ENCODE measurements at places on chromosomes 3 and 15. TPM values are rescaled to one million over a fixed set of nuclear protein-coding genes. Genes with fewer than 3 reads are reported as not detected.

DNA sequence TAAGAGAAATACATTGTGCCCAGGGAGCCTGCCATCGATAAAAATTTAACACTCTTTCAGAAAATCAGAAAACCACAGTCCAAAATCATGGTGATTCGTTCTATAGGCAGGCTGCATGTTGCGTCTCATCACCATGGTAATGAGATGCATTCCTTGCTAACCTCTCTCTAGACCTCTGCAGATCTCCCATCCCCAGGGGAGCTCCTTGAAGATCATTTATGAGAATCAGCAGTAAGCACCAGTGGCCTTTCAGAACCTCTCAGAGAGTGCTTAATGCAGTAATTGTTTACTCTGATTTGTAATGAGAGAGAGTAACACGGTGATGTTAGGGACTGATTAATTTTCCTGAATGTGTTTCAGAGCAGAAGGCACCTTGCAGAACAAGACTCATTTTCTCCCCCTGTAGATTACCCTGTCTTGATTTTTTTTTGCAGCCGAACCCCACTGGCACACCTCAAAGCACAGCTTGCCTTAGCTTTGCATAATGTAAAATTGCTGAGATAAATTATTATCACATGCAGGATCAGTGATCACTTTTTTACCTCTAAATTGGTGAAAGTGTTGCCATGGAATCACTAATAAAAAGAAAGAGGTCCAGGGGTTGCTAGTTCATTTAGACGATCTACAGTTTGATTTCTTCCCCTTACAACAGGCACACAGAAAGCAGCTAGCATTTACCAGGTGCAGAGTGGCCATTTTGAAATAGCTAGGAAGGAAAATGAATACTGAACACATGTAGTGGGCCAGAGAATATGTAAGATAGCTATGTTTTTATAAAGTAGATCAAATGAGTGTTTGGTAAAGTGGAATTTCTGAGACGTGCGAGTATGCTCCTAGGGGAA, 98.9 kb upstream of the CHL1 start:
- DNase-seq: no peak

LMAN1L gene
- total RNA-seq: 0.35 TPM

DNA sequence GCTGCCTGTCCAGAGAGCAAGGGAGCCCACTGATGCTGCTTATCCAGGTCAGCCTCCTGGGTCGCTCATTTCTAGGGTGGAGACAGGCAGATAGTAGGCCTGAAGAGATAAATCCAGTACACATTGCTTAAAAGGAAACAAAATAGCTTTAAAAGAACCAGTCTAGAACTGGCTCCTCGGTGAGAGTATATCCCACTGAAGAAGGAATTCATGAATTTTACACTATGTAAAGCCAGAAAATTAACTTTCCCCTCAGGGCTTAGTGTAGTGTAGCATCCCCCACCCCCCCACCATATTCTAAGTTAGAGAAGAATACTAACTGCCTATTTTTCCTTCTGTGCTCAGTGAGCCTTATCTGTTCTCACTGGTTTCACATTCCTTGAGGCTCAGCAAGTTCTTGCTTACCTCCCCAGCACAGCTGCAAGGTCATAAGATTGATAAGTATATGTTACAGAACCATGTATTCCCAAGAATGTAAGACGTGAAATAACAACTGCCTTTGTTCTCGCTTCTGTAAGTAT, 30.5 kb upstream of the NOX5 start:
- no peak for DNase-seq

GRCh38 chr3:194296454-194297263, 54.5 kb downstream of the CPN2 start:
- DNase-seq: no peak

GRCh38 chr3:123275691-123276090, 73.9 kb downstream of the SEC22A start:
- DNase-seq: no peak

FANCD2OS gene
- not detected for total RNA-seq

- no peak for DNase-seq
Observed at GRCh38 chr3:57060089-57060821, at the start of gene SPATA12. SPATA12 (plus strand) TSS chr3:57060664; CDS start chr3:57073695, 13,031 bp downstream.

LYZL4 gene
- not detected for total RNA-seq

DNA sequence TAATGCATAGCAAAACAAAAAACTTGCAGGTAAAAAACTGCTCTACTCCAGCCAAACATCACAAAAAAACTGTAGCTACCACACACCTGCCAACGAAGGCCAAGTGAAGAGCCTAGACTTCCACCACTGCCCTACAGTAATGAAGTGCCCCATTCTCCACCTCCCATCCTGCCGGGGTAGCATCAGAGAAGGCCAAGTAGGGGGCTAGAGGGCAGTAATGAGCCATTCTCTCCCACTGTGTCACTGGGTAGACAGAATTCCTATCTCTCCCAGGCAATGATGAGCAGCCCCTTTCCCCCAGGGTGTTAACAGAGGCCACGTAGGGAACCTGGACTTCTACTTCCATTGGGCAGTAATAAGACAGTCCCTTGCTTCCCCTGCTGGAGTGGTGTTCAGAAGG, 9.5 kb downstream of the SEC22C start:
- no peak for DNase-seq

- DNase-seq: no peak
Observed at GRCh38 chr15:43277231-43277823, 10.6 kb upstream of the TGM5 start.

DNA sequence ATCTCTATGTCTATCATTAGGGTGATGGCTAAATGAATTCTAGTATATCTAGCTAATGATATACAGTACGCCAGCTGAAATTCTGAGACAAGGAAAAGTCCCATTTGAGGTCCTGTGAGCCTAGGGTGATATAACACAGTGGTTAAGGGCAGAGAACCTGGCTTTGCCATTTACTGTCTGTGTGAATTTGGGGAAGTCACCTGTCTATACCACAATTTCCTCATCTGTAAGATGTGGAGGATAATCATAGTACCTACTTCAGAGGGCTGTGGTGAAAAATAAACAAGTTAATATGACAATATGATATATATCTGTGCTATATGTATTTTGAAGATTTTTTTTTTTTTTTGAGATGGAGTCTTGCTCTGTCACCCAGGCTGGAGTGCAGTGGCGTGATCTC, 9.8 kb upstream of the ANKDD1A start:
- DNase-seq: no peak

CCDC9B gene
- 26.9 TPM for total RNA-seq

DNA sequence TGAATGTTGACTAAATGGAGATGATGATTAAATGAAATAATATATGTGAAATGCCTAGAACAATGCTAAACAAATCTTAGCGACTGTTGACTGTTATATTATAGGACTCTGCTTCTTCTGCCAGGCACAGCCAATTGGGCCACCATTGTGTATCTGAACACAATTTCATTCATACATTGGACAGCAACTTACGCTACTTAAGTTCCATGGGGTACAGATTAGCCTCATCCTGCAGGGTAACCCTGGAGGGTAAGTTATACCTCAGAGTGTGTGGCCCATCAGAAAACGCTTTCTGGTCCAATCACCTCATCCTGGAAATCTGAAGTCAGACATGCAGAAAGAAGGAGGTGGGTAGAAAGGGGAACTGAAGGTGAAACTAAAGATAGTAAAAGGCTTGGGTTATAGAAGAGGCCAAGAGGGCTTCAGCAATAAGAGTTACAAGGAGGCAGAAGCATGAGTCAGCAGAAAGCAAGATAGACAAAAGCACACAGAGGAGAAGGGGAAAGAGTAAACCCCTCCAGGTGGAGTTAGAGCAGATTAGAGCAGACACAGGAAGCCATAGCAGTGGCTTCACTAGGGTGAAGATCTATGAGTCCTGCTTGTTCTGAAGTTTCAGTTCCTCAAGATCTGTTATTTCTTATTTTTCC, 119.3 kb upstream of the SLC24A5 start:
- no peak for DNase-seq

DNA sequence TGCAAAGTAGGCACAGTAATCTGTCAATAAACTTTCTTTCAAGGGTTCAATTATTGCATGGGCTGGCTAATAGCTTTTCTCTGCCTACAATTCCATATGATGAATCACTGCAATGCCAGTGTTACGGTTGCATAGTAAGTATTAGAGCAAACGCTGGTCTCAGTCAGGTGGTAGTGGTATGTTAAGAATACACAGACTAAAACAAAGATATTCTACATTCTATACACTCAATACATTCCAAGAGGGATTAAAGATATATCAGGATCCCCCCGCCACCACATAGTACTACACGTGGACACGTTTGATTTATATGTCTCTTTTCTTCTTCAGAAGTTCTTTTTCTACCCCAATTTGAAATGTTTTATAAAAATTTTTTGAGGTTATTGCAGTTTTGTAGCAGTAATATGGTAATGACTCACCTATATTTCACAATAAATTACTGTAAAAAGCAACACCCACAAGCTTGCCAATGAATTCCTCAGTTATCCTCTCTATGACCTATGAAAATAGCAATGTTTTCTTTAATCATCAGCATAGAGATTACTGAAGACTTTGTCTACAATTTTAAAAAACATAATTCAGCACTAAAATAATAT, 68.2 kb downstream of the CD200R1L start:
- DNase-seq: no peak

LTF gene
- not detected for total RNA-seq

DNA sequence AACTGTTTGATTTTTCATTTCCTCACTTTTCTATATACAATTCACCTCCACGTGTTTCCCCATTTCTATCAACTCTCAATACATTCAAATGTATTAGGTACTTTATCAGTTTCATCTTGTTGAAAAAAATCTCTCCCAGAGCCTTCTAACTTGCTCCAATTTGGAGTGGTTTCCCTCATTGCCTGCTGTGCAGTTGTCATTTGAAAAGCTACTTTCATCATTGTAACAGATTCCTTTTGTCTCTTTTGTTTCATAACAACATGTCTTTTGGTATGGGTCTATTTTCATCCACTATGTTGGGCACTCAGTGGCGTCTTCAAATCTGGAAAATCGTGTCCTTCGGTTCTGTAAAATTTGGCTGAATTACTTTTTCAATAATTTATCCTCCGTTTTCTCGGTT, 75.0 kb downstream of the NR2E3 start:
- DNase-seq: no peak

DNA sequence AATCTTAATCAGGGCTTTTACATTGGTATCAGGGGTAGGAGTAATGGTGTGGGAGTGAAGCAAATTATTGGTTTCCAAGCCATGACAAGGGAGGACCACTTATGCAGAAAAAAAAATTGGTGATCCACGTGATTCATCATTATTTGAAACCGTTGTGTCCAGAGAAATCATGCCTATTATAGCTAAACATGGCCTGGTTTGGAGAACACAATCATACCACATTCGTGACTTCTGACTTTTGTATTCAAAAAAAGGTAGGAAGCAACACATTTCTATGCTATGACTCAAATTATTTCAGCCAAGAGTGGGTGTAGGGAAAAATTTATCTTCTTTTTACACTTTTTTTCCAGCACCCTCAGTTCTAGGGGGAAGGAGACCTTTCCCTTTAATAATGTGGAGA, 924.3 kb upstream of the GBE1 start:
- DNase-seq: no peak

- DNase-seq: no peak
Observed at GRCh38 chr3:113232342-113232741, 21.0 kb downstream of the BOC start.

C15orf62 gene
- 0.44 TPM for total RNA-seq

DNA sequence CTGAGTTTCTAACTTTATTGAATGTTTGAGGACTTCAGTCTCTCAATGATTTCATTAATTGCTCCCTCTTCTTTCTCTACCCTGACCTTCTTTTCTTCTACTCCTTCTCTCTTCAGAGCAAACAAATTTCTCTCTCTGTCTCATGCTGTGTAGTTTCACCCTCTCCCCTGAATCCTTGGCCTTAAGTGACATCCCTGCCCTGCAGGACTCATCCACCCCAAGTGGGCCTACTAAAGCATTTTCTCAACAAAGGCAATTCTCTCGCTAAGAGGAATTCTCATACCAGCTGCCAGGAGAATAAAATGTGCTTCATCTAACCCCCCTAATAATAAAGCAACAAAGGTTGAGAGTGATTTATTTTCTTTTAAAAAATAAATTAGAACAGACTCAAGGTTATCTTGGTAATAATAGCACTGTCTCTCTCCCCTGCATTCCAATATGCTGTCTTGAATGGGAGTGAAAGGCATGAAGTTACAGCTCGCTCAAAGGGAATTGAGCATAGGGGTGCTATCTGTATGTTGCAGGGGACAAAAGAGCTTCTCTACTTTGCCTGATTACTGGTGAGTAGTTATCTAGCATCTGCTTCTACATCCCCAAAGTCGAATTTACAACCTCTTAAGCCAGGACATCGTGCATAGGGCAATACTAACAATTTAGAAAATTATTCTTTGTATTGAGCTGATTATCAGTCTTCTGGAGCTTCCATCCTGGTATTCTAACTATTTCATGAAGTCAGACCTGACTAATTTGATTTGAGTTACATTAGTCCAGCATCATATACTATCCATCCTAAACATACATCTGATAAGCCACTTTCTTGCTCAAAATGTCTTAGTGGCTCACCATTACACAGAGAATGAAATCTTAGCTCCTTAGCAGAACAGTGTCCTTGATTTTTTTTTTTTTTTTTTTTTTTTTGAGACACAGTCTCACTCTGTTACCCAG, 76.9 kb upstream of the DNAJC19 start:
- no peak for DNase-seq

FBXL2 gene
- total RNA-seq: 25.6 TPM

DNA sequence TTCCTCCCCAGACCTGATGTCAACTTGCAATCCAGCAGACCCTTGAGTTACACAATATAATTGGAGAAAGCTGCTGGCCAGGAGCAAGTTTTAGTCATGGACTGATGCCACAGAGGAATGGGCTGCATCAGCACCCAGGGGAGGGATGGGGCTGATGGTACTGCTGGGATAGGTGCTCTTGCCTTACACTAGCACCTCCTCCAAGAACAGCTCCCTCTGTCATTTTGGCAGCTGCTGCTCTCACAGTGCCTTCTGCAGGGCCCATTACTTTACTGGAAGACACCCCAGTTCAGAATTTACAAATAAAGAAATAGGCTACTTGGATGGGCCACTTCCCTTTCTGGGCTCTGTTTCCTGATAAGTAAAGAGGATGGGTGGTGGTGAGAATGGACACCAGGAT, 85.3 kb upstream of the RORA start:
- no peak for DNase-seq

DNA sequence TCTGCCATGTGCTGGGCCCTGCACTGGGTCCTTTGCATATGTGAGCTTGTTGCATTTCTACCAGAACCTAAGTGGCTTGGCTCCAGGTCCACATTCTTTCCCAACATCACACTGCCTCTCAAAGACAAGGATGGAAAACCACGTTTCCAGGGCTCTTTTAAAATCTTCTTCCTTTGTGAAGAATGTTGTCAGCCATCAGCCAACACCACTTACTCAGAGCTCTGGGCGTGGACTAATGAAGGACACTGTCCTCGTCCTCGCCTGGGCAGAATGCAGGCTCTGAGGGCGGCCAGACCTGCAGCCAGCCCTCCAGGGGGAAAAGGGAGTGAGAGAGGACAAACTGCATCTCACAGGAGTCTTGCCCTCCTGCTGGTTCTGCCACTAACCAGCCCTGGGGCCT, 49.7 kb downstream of the MAGEF1 start:
- no peak for DNase-seq

DNA sequence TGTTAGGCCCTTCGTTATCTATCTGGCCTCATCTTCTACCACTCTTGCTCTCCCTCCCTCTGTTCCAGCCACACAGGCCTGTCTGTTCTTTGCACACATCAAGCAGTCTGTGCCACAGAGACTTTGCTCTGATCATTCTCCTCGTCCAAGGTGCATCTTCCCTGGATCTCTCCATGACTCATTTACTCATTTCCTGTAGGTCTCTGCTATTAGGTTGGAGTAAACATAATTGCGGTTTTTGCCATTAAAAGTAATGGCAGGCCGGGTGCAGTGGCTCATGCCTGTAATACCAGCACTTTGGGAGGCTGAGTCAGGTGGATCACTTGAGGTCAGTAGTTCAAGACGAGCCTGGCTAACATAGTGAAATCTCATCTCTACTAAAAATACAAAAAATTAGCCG, 9.5 kb upstream of the C3orf49 start:
- no peak for DNase-seq

Measured in mesothelial cell of epicardium (in vitro differentiated cells).